ENCODE measurements at places on chromosomes 7 and 10.

- DNase-seq = peak; percentile 23
These were observed 77.3 kb downstream of the CDC14C start for GRCh38 chr7:49001610-49002033.

DNA sequence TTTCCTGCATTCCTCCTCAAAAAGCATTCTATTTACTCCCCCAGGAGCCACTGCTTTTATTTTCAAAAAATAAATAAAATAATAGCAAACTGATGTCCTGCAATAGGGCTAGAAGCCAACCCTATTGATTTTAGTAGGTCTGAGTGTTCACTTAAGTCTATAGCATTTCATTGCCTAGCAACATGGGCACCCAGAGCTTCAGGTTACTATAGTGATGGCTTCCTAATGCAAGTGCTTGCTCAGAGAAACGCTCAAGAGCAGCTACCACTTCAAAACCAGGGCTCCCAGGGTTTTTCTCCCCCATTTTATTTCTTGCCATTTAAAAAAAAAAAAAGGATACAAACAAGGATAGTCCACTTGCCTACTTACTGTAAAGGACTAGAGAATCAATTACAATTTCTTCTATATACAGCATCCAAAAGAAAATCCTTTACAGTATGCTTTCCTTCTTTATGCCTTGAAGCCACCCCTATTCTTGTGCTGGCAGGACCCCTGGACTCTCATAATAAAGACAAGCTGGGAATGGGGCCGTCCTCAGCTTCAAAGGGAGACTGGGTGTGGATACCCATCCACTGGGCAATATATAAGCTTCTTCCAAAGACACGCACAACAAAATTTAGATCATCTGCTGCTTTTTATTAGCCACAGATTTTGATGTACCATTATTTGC, 133.3 kb downstream of the VPS41 start:
- DNase-seq = no peak

- no peak for DNase-seq
These were observed 78.1 kb upstream of the SLC25A13 start for GRCh38 chr7:96400001-96400400.

GRCh38 chr10:21406595-21407193, 118.8 kb downstream of the SKIDA1 start:
- DNase-seq = peak; percentile 24

DNA sequence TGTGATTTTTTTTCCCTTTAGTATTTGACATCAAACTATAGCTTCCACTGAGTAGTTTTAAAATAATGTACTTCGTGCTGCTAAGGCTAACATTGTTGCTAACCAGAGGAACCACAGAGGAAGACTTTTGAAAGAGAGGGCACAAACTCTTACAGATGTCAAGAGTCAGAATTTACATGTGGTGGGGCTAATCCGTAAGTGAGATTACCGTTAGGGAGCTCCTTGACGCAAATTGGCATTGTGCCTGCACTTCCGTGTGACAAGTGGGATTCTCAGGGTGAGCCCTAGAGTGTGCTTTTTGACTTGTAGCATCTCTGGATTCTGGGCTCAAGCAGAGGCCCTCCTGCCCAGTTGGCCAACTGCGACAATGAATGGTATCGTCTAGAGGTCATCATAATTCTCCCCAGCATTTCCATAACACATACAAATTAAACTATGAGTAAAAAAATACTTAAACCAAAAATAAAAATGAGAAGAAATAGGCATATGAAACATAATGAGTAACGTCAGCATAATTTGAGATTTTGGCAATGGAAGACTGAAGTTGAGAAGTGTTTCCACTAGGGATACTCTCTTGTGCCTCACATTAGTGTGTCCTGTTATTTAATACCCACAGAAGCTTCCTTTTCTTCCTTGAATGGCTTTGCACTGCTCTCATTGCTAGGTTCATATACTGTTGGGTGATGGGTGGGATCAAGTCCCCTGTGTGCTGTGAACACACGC, 164.0 kb downstream of the SDK1 start:
- peak; percentile 65 for DNase-seq

DNA sequence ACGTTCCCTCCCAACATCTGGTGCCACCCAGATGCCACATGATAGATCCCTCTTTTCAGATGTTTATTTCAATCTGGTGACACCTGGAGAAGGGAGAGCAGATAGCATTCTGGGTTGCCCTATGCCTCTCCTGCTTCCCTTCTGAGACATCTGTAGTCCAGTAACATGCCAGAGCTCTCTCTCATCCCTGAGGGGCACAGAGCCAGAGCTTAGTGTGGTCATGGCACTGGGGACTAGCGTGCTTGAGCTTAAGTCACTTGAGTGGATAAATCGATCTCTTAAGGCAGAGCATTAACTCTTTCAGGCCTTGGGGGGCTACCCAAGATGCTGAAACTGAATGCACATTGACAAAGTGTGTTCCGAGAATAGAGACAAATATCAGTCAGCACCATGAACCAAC, 47.9 kb downstream of the WNT2 start:
- no peak for DNase-seq

GRCh38 chr10:98167191-98167590, 32.7 kb downstream of the R3HCC1L start:
- no peak for DNase-seq

DNA sequence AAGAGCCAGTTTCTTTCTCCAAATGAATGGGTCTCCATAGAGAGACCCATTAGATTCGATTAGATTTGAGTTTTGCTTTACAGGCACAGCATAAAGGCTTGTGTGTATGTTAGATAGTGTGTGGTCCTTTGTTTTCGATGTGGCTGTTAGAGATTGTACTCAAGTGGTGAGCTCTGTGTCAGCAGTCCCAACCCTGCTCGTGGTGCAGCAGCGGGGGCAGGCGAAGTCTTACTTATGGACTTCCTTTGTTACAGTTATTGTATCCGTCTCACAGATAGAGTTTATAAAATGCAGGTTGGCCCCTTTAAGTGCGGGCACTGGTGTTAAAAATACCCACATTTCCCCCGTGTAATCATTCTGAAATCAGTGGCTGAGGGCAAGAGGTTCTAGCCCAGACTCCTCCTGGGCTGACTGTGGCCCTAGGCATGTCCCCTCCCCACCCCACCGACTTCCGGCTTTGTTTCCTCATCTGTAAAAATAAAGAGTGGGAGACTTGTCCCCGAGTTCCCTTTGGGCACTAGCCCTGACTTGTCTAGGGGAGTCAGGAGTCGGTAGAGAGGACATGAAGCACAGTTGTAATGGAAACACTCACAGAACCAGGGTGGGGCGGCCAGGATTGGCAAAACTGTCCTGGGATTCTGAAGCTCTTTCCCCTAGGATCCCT, 28.6 kb downstream of the MTURN start:
- peak; percentile 41 for DNase-seq

- DNase-seq = no peak
These were observed 63.0 kb upstream of the CDCA7L start for GRCh38 chr7:22008683-22009082.

DNA sequence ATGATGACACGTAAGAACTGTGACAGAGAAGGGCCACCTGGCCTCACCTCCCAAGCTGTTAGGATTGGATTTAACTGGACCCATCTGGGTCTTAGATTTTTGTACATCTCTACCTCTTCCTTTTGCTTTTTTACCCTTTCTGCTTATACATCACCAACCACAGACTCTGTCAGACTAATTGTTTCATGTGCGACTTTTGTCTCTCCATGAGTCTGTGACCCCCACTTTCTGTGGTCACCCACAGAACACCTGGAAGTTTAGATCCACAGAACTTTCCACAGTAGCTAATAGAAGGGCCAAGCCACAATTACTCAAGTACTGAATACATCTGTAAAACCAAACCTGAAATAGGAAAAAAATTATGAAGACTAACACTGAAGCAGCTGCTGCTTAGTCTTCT, 23.1 kb downstream of the SEC31B start:
- peak; percentile 42 for DNase-seq

DNA sequence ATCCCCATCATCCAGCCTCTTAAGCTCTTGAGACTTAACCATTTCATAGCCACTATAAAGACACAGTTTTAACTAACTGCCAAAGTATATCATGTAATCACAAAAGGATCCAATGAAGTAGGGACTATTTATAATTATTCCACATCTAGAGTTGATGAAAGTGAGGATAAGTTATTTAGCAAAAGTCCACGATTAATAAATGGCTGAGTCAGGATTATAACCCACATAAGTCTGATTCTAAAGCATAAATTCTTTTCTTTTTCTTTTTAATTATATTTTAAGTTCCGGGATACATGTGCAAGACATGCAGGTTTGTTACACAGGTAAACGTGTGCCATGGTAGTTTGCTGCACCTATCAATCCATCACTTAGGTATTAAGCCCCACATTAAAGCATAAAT, 166.1 kb downstream of the PPP1R3A start:
- no peak for DNase-seq

- no peak for DNase-seq
These were observed 52.2 kb downstream of the IFIT5 start for GRCh38 chr10:89466599-89467035.

DNA sequence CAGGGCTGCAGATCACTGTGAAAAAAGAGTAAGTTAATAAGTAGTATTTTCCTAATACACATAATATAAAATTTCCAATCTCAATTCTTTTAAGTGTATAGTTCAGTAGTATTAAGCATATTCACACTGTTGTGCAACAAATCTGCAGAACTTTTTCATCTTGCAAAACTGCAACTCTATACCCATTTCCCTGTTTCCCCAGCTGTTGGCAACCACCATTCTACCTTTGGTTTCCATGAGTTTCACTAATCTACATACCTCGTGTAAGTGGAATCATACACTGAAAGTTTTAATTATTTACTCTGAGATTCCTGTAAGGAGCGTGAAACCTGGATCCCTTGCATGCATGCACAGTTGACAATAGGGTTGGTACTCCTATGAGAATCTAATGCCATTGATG, 155.4 kb downstream of the ZPBP start:
- DNase-seq = no peak

- DNase-seq = no peak
These were observed 10.3 kb upstream of the VIM start for GRCh38 chr10:17217631-17218232.

- no peak for DNase-seq
These were observed 13.9 kb downstream of the BUD31 start for GRCh38 chr7:99422625-99423024.

- DNase-seq = no peak
These were observed 79.5 kb upstream of the PCBD1 start for GRCh38 chr10:70967591-70968587.

DNA sequence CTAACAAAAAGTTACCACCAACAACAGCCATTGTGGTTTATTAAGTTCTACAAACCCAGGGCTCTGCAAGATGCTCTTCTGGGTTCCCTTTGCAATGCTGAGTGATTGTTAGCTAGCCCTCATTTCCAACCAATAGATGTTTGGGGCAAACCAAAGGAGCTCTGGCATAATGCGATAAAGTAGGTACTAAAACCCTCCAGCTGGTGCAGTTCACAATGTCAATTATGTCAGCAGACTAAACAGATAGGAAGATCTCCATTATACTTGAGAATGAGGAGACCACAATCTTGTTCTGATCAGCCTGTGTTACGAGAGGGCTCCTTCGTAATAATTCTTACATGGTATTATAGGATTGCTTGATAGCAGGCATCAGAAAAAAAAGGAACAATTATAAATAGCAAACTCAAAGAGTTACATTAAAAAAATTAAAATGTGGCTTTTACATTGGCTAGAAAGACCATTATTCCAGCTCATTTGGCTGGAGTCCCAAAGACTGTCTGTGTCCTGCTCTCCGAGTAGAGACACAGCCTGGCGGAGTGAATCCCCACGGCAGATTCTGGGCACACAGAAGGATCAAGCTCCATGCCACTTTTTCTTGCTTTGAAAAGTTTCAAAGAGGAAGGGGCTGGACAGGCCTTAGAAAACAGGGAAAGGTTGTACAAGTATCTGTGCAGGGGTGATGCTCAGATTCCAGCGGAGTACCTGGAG, 93.8 kb downstream of the ZRANB1 start:
- DNase-seq = no peak

- DNase-seq = no peak
These were observed 19.0 kb downstream of the PIK3AP1 start for GRCh38 chr10:96701265-96701664.

- DNase-seq = no peak
These were observed 59.3 kb upstream of the BMPER start for GRCh38 chr7:33845991-33846509.

GRCh38 chr7:68258609-68259008, 1262.0 kb downstream of the TYW1 start:
- DNase-seq = no peak

DNA sequence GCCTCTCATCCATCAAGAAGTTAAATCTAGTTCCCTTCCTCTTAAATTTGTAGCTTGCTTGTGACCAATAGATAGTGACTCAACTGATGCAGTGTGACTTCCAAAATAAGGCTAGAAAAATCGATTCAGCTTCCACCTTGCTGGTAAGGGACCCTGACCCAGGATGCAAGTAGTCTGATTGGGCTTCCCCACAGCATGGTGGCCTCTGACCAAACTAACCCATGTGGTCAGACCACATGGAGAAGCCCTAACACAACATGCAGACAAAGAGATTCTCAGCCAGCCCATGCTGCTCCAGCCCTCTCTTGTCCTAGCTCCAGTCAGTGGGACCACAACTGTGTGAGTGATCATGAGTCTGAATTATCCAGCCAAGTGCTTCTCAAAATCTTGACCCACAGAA, 710.8 kb downstream of the MAGI2 start:
- DNase-seq = no peak

DNA sequence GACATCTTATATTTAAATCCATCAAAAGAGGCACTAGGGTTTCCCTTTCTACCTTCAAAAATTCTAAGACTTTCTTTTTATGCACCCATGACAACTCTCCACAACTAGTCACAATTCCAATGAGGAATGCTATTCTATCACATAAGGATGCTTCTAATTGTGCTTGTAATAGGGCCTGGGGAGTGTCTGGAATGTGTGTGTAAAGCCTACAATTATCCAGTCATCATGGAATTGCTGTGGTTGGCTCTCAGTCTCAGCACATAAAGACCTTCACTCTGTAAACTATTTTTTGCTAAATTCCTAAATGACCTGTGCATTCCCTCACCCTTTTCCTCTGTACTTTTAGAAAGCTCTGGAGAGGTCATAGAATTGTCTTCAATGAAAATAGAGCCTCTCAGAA, 86.7 kb downstream of the EPDR1 start:
- DNase-seq = no peak

DNA sequence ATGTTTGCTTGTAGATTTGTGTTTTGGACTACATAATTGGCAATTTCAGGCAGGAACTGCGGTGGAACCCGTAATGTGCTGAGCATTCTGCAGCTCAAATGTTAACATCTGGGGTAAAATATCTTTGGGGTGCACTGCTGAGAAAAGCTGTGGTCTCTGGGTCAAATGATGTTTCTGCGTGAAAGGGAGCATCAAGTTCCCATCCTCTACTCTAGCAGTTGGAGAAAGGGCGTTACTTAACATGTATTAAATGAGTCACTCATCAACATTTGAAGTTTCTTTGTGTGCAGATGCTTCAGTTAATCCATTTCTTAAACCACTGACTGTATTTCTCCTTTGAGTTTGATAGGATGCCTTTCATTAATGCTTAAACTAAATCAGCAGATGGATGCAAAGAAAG, 273.1 kb upstream of the PITRM1 start:
- DNase-seq = no peak

GRCh38 chr10:133090654-133091053, 2.9 kb downstream of the ADGRA1 start:
- DNase-seq = no peak
